ENCODE measurements at places on chromosomes 11 and 22.

DNA sequence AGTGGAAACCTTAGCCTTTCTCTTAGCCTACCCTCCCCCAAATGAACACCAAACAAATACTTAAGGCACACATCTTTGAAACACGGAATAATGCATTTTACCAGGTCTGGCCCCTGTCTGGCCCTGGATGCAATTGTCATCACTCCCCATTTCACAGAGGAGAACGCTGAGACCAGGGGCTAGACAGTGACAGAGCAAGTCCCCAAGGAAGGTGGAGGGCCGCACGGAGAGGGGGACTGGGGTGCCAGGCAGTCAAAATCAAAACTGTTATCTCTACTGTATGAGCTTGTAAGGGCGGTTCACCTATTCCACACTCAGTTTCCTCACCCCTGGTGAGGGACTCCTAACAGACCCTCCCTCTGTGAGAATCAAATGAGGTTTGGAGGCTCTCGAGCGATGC, 414.2 kb downstream of the SOX6 start:
- DNase-seq: no peak

- no peak for DNase-seq
Observed at GRCh38 chr11:99117603-99118002, 96.9 kb downstream of the CNTN5 start.

- DNase-seq: no peak
Observed at GRCh38 chr22:38698407-38699094, 2.2 kb downstream of the JOSD1 start.

GRCh38 chr11:66277471-66278362, at the start of gene CNIH2:
Gene CNIH2, plus strand, starts transcription at chr11:66278175. Its CDS starts 282 bp downstream, at chr11:66278457.
- no peak for DNase-seq

DNA sequence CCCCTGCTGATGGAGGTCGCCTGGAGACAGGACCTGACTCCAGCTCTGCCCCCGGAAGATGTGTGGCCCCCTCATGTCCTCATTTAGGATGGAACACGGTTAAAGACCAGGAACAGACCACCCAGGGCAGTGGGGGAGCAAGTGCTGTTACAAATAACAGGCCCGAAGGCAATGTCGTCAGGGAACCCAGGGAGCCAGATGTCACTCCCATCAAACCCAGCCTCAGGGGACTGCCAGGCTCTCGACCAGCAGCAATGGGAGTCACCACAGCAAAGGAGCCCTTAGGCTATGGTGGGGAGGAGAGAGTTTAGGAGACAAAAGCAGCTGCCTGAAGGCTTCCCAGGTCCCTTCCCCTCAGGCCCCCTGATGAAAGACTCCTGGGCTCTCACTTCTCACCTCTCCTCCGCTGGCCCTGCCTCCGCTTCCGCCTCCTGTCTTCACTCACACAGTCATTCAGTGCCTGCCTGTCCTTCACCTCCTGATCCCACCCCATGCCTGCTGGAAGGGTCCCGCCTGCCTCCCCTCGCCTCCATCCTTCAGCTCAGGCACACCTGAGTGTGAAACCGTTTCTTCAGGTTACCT, 4.4 kb downstream of the RPS19BP1 start:
- peak; percentile 50 for DNase-seq

GRCh38 chr11:8330404-8330803, 66.7 kb upstream of the LMO1 start:
- no peak for DNase-seq

DNA sequence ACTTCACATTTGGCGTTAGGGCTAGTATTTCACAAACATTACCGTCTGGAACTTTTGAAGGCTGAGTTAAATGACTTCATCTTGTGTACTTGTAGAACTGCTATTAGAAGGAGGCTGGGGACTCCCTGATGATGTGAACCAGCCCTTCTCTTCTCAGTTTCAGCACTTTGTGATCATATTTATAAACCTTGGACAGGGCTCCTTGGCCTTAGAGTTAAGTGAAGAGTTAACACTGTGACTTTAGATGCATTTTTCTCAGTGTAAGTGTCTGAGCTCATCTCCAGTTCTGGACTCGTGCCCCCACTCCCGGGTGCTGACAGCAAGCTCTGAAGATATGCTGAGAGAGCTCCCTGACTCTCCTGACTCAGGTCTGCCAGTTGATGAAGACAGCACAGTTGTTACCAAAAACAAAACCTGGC, 8.4 kb downstream of the MIAT start:
- no peak for DNase-seq

DNA sequence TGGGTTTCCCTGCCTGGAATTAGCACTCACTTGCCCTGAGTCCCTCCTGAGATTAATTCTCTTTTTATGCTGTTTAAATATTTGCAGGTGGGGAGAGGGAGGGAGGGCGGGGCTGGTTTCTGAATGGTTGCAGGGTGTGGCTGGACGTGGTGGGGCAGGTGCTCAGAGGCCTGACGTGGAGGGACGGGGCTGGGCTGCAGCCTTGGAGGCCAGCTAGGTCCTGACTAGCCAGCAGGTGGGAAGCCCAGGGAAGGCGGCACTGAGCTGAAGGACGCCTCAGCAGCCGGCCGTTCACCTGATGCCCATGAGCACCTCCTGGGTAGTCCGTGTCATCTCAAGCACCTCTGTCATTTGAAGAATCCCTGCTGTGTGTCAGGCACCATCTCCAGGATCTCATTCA, 21.3 kb downstream of the SGSM1 start:
- no peak for DNase-seq

- DNase-seq: no peak
Observed at GRCh38 chr11:1870326-1870696, 17.4 kb downstream of the LSP1 start.

GRCh38 chr22:42844756-42845155, 12.3 kb downstream of the ARFGAP3 start:
- DNase-seq: no peak

- no peak for DNase-seq
Observed at GRCh38 chr11:67657300-67657699, 6.8 kb upstream of the ACY3 start.

GRCh38 chr11:66626382-66626781, 10.0 kb downstream of the RBM14 start:
- DNase-seq: no peak

DNA sequence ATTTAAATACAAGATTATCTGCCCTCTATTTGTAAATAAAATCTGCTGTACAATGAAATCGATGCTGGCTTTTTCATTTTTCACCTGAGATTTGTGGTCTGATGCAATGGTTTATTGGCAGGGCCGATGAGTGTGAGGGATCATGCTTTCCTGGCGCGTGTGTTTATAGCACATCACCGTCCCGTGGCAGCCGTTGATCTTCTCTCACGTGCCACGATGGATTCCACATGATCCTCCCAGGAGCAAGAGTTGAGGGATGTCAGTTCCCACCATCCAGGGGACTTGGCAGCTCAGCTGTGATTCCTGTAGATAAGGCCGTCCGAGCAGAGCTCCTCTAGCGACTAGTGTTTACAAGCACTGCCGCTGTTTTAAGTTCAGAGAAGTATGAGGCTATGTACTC, 213.7 kb downstream of the TBC1D22A start:
- DNase-seq: no peak

DNA sequence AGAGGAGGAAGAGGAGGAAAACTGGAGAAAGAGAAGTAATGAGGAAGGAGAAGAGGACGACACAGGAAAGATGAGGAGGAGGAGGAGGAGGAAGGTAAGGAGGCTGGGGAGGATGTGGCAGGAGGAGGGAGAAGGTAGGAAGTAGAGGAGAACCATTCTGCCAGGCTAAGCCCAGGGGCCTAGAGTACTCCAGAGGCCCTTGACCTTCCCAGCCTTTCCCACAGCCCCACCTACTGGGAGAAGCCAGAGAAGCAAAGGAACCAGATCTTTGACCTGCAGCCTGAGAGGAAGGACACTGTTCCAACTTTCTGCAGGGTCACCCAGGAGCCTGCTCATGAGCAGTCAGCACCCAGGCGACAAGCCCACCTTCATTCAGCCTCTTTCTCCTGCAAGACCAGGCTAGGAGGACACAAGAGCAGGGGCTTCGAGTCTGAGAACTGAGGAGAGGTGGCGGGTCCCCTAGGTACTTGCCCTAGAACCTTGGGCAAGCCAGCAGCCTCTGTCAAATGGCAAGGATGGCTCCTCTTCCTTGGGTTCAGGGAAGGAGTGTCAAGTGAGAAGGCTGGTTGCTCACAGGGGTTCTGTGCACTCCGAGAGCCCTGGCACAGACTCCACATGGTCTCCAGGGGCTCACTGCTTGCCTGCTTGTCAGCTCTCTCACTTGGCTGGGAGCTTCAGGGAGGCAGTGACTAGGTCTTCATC, 27.9 kb upstream of the OAF start:
- DNase-seq: no peak

- DNase-seq: no peak
Observed at GRCh38 chr11:103109818-103110388, 677 bp downstream of the DYNC2H1 start.

- no peak for DNase-seq
Observed at GRCh38 chr11:71171576-71171975, 80.8 kb downstream of the SHANK2 start.

DNA sequence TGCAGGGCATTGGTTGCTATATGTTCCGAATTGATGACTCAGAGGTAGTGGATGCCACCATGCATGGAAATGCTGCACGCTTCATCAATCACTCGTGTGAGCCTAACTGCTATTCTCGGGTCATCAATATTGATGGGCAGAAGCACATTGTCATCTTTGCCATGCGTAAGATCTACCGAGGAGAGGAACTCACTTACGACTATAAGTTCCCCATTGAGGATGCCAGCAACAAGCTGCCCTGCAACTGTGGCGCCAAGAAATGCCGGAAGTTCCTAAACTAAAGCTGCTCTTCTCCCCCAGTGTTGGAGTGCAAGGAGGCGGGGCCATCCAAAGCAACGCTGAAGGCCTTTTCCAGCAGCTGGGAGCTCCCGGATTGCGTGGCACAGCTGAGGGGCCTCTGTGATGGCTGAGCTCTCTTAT, 5.4 kb upstream of the TTC36 start:
- DNase-seq: no peak

GRCh38 chr22:44430716-44431115, 67.3 kb downstream of the RTL6 start:
- no peak for DNase-seq

GRCh38 chr22:48960980-48961660, 866.6 kb downstream of the BRD1 start:
- no peak for DNase-seq

Measured in NCI-H1436 treated with DMSO at 0.1 percent for 48 hours (cell line).